WERI-Rb-1 (cell line): ENCODE measurements at places on chromosomes 12 and 14.

- DNase-seq = peak; percentile 30
Measured at GRCh38 chr12:119154435-119154818, 24.3 kb upstream of the HSPB8 start.

- DNase-seq = no peak
Measured at GRCh38 chr14:22427771-22428231, 161.2 kb downstream of the DAD1 start.

DNA sequence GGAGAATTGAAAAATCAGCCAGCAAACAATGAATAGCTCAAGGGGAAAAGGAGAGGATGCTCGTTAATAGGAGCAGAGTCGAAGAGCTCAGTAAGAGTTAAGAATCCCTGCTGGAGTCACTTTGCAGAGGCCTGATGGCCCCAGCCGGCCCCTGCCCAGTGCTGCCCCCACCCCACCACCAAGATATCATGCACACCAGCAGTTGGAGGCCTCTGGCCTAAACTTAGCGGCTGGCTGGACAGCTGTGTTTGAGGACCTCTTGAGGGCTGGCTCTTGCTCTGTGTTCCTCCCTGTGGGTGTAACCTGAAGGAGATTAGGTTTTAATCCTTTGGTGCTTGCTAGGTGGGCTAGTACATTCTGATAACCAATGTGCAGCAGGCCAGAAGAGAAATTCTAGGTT, 142.0 kb downstream of the PLXNC1 start:
- DNase-seq = peak; percentile 55

GRCh38 chr12:56256326-56256960, 1.7 kb downstream of the ANKRD52 start:
- no peak for DNase-seq

GRCh38 chr12:11702959-11703358, 53.5 kb downstream of the ETV6 start:
- no peak for DNase-seq

GRCh38 chr12:65944637-65945036, 120.4 kb downstream of the HMGA2 start:
- DNase-seq = no peak

DNA sequence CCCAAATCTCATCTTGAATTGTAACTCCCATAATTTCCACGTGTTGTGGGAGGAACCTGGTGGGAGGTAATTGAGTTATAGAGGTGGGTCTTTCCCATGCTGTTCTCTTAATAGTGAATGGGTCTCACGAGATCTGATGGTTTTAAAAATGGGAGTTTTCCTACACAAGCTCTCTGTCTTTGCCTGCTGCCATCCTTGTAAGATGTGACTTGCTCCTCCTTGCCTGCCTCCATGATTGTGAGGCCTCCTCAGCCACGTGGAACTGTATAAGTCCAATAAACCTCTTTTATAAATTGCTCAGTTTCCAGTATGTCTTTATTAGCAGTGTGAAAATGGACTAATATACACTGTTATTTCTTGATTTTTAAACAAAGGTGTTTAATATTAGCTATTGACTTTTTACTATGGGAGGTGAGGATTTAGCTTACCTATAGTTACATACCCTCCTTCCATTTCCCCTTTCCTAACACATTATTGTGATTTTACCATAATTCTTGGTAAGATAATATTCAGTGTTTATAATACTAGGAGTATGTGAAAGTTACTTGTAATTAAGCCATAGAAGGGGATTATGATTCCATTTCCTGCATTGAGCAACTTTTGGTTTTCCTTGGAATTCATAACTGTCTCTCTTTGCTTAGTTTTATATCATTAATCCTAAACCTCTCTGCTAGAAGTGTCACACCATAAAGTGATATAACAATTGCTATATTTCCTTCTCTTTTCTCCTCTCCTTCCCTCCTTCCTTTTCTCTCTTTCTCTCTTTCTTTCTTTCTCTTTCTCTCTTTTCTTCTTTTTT, 151.0 kb upstream of the KRAS start:
- DNase-seq = no peak

DNA sequence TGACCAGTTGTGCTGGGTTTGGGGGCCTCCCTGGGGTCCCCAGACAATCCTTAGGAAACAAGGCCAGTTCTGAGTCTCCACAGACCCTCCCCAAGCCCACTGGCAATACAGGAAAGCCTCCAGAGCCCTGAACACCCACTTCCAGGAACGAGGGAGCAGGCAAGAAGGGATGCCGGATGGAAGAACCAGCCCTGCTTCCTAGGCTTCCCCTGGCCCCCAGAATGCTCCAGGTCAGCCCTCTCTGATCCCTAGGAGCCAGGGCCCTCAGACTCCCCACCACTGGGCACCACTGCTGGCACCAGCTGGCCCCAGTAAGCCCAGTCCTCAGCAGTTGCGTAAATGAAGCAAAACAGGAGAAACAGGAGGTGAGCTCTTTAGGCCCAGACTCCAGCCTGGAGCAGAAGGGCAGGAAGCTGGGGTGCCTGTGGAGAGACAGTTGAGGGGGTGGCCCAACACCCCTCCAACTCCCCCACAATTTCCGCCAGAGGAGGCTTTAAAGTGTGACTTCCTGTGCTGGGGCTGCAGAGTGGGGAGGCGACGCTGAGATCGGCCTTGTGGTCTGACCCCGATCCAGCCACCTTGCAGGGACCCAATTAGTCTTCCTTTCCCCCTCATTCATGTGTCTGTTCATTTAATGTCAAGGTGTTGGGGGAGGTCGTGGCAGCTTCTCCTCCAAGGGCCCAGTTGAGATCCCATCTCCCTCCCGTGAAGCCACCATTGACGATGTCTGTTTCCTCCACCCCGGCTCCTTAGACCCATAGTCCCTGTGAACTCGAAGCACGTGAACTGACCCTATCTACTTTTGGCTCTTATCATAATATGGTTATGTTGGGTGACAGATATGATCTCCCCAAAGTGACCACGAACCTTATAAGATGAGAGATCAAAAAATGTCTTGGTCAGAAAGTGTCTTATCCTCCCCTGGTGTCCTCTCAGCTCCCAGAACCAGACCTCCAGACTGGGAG, 4.7 kb downstream of the TNFRSF1A start:
- DNase-seq = no peak

GRCh38 chr14:68413509-68413908, 379.4 kb downstream of the ZFP36L1 start:
- DNase-seq = no peak

DNA sequence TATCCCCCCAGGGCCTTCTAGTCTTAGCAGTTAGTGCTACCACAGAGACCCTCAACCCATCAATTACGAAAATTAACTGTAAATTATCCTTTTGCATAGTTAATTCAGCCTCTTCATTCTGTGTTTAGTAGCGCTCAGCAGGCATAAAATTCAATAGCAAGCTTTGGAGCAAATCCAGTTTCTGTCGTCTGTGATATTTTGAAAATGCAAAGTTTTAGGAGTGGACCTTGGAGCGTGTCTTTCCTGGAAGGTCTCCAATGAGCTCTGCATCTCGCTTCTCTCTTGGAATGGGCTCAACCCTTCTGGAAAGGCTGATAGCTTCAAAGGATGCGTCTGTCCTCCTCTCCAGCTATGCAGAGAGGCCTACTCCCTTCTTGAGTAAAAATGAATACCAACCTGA, 222.9 kb downstream of the SLC15A4 start:
- no peak for DNase-seq

DNA sequence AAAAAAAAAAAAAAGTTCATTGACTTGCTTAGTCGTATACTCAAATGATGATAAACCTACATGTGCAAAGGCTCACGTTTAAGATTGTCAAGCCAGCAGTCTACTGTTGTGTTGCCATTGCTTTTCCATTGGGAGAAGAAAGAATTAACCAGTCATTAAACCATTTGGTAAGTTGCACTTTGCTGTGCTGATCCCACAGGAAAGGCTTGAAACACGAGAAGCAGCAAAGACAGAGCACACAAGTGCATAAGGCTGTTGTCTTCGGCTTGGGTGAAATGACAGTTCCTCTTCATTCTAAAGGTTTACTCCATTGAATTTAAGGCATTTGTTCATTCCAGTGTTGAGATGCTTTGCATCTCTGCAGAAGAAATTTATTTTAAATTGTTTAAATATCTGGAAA, 50.1 kb downstream of the ZC3H14 start:
- DNase-seq = no peak

- DNase-seq = no peak
Measured at GRCh38 chr14:68519671-68520187, 273.1 kb downstream of the ZFP36L1 start.

- peak; percentile 33 for DNase-seq
Measured at GRCh38 chr12:4331221-4331620, 10.2 kb downstream of the TIGAR start.
